NCI-H1105 (cell line): ENCODE measurements at places on chromosomes 11 and 22.

DNA sequence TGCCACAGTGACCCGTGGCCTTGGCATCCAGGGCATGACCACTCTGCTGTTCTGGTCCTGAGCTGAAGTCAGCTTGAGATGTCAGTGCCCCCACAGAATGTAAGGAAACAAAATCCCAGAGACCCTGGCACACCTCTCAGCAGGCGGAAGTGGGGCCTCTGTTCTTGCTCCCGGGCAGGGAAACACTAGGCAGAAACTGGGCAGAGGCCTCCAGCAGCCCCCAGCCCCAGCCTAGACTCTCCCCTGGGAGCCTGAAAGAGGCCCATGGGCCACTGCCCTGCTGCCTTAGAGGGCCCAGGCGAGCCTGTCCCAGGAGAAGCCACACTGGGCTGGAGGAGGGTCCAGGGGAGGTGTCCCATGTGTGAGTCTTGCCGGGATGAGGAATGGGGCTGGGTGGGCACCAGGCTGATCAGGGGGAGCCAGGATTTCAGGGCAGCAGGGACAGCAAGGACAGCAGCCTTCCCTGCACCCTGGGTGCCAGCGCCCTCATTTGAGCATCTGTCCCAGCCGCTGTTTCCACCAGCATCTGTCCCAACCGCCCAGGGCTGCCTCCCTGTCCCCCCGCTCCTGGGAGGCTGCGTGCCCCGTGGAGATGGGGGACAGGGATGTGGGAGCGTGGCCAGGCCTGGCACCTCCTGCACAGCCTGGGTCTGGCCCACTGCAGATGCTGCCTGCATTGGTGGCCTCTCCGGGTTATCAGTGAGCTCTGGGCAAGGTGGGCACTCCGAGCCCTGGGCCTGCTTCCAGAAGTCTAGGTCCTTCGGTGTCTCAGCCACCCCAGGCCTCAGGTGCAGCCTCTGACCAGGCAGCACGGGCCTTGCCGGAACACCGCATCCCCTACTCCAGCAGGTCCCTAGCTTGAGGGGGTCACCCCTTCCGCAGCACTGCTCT lies 1072.4 kb downstream of the BRD1 start:
- no peak for DNase-seq

DNA sequence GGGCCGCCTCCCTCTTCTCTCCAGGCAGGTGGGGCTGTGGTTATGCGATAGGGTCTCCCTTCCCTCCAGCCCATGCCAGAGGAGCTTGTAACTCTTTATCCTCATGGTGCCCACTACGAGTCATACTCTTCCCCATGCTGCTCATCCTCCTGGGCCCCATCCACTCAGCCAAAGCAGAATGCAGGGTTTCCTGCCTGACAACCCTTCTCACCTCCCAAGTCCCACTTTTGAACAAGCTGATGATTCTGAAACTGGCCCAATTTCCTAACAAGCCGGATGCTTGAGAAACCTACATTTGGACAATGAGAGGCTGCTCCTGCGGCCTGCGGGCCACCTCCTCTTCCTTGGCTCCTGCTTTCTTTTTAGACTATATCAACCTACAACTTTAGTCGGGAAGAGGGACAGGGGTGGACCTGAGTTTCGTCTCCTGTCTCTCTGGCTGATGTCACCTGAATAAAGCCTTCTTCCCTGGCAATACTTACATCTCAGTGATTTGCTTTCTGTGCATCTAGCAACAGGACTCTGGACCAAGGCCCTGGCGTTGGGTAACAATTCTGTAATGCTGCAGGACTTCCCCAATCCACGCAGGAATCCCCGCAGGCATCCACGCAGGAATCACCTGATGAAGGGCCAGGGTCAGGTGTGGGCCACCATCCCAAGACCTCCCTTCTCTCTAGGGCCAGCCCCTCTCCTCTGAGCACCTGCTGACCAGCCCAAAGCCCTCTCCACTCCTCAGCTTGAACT lies 1.5 kb upstream of the NDUFS8 start:
- DNase-seq: no peak

GRCh38 chr11:103920449-103920848 lies 116.0 kb upstream of the DDI1 start:
- DNase-seq: no peak

GRCh38 chr22:31143038-31143437 lies 2.7 kb upstream of the PLA2G3 start:
- no peak for DNase-seq

GRCh38 chr22:33275073-33275443 lies 216.9 kb upstream of the SYN3 start:
- DNase-seq: no peak

DNA sequence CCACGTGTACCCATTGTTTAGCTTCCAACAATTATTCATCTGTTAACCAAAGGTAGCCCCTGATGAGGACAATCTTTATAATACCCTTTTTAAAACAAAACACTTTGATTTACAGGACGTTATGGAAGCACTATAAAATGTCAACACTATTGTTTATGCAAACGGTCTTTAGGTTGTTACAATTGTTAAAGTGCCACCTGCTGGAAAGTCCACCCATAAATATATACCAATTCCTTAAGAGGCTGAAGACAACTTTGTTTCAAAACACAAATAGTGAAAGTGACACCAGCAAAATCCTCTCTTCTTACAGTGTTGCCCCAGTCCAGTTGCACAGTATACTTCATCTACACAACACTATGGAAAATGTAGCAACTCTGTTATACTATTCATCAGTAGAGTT lies 68.9 kb upstream of the SLN start:
- no peak for DNase-seq

DNA sequence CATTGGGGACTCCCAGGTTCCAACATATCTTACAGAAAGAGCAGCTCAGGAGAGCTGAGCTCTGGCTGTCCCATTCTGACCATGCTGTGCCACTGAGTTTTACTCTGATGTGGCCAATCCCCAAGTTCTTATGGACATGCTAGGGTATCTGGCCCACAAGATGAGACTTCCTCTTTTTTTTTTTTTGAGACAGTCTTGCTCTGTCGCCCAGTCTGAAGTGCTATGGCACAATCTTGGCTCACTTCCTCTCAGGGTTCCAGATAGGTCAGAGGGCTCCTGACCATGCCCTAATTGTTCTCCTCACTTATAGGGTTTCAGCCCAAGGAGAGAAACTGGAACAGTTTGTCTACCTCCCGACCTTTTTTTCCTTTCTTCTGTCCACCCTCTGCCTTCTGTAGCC lies 152.3 kb upstream of the CCDC90B start:
- DNase-seq: no peak

DNA sequence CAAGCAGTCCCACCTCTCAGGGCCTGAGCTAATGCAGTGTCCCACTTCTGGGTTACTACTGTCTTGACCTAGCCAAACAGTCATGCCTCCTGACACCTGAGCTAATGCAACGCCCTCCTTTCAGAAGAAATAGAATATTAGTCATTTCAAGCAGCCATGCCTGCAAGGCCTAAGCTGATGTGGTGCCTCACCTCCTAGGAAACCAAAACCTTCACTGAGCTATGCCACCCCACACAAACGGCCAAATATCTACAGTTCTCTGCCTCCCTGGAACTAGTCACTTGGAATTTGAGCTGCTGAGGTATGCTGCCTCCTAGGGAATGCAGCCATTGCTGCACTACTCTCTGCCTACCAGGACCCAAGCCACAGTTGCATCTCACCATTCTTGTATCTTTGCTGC lies 8.3 kb upstream of the MS4A6E start:
- DNase-seq: no peak

DNA sequence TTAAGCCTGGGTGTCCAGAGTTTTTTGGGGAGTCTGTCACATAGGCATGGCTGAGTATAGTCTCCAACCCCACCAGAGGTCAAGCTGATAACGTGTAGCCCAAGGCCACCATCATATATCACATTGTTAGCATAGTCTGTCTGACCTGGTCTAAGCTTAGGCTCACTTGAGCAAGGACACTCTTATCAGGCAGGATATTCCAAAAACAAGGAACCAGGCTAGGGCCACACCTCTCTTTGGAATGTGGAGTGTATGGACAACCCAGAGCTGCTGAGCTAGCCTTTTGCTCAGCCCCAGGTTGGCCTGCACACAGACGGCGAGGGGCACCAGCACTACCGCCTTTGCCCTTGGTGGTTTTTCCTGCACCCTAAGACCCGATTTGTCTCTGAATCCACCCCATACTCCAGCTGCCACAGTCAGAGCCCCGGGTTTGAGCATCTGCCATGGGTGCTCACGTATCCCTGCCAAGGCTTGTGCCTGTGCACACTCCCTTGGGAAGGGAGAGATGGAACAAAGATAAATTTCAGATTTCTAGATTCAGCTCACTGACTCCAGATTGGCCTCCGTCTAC lies 7.2 kb downstream of the SNAP29 start:
- no peak for DNase-seq
